ENCODE measurements at places on chromosomes 1 and 21.

DNA sequence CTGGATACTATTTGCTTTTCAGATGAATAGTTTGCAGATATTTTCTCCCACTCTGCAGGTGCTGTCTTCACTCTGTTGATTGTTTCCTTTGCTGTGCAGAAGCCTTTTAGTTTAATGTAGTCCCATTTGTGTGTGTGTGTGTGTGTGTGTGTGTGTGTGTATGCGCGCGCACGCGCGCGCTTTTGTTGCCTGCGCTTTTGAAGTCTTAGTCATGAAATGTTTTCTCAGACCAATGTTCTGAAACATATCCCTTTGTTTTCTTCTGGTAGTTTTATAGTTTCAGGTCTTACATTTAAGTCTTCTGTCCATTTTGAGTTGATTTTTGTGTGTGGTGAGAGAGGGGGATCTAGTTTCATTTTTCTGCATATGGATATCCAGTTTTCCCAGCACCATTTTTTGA lies 63.5 kb downstream of the XPR1 start:
- no peak for DNase-seq

DNA sequence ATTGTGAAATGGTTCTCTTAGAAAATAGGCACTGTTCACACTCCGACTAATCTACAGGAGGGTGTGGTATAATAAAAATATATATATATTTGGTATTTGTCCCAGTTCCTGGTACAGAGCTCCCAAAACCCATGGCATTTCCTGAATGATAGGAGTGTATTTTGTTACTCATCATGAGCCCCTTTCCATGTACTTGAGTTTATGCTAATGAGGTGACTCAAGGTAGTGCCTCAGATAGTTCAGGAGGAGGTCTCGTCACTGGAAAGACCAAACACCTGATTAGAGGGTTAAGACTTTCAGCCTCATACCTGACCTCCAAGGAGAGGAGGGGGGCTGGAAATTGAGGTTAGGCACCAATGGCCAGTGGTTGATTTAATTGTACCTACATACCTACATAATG lies 57.9 kb downstream of the TTC3 start:
- DNase-seq: no peak

- no peak for DNase-seq
These were observed 10.9 kb upstream of the IL20 start for GRCh38 chr1:206854401-206855129.

DNA sequence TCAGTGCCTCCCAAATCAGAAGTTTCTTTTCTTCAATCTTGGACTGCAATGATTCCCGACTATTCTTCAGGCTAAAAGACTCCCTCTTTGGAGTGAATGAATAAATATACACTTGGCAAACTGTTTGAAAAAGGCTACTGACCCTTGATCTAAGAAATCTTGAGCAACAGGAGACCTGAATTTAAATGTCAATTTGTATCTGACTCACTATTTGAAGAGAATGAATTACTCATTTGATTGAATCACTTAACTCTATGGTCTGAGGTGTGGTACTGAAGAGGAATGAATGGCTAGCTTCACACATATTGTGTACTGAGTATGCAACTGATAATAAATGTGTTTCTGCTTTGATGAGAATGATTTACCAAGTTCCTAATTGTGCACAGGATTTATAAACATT lies 4.6 kb upstream of the SMG7 start:
- no peak for DNase-seq

DNA sequence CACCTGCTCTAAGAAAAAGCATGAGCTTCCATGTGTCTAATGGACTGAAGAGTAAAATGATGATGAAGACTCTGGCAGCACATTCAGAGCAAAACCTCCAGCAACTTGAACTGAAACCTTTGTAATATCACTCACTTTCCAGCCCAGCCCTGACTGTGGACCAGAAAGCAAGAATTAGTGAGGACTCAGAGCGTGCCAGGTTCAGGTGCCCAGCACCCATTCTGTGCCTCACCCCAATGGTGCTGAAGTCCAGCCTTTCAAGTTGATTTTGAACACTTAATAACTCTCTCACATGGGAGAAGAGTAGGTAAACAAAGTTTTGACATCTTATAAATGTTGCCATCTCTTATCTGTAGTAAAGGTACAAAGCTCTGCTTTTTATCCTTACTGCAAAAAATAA lies 350.0 kb downstream of the KCNH1 start:
- no peak for DNase-seq
